ENCODE measurements at places on chromosomes 5 and 9.
A peak's percentile ranks its signal among the peaks of the same experiment; 100 is the strongest.

DNA sequence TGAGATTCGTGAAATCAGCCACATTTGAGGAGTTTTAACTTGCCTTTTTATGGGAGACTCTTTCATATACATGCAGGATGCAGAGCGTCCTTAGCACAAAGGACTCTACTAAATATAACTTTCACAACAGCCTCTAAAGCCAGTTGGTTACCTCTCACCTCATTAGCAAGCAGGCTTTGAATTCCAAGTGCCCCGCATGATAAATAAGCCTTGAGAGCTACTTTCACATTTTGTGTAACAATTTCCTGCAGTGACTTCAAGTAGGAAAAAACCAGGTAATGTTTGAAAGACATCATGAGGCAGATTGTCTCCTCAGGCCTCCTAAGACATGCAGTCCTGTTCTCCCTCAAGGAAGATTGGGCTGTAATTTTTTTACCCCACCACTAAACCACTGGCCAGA lies 50.5 kb downstream of the RALGPS1 start:
- DNase-seq, result no peak

DNA sequence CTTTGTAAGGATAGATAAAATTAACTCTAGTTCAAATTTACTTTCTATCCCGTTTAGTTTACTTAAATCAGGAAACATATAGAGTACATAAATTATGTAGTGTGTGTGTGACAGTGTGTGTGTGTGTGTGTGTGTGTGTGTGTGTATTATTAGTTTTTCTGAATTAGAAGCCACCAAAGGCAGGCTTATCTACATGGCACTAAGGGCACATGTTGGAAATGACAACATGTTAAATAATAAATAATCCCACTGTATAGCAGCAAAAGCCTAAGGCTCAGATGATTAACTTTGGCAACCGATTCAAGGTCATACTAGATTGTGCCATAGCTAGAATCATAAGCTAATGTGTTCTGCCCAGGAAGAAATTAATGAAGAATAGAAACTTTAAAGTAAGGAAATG lies 54.6 kb downstream of the MEGF9 start:
- DNase-seq, result no peak

DNA sequence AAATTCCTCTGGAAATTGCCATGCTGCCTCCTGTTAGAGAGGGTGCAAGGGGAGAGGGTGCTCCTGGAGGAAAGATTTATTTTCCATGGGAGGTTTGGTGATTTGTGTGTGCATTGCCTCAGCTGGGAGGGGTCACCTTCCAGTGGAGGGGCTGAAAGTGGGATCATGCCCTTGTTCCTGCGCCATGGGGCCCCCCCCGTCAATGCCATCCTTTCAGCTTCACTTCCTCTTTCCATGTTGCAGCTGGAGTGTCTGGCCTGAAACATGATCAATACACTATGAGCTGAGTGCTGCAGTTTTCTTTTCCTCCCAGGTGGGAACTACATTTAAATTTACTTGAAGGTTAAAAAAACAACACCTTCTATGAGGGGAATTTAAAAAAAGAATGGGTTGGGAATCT lies 176.8 kb downstream of the MELK start:
- no peak for DNase-seq

GRCh38 chr9:133939171-133939785 lies 52.8 kb downstream of the VAV2 start:
- DNase-seq, result no peak

DNA sequence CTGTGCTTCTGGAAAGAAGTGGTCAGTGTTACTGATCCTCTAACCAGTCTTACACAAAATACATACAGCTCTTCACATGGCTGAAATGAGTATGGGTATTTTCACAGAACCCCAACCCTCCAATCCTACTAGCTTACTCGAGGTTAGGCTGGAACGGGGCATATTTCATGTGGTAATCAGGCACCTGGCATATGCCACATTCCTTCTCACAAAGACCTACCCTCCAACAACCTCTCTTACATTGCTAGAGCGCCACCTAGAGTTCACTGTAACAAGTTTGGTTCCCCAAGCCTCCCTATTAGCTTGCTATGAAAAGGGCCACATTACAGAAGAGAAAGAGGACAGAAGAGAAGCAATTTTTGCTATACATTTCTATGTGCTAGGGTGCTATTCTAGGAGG lies 597.3 kb downstream of the PRELID2 start:
- no peak for DNase-seq

DNA sequence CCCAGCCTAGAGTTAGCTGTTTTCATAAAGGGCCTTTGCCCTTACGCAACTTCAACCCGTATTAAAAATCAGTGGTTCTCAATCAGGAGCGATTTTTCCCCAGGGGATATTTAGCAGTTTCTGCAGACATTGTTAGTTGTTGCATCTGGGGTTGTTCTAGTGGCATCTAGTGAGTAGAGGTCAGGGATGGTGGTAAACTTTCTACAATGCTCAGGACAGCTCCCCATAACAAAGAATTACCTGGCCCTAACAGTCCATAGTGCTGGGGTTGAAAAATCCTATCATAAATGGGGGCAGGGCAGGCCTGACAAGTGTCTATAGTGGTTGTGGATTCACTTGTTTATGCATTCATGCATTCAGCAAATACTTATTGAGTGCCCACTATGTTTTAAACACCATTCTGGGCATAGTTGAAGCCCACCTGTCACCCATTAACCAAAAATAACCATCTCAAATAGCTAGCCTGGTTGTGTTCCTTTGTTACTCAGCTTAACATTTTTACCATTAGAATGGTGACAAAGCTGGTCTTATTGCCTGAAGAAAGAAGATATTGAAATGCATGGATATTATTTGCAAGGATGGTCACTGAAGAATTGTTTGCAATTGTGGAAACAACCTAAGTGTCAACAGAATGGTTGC lies 15.9 kb upstream of the FGF1 start:
- DNase-seq, result no peak

GRCh38 chr5:153523831-153524230 lies 33.4 kb downstream of the GRIA1 start:
- peak; percentile 83 for DNase-seq

DNA sequence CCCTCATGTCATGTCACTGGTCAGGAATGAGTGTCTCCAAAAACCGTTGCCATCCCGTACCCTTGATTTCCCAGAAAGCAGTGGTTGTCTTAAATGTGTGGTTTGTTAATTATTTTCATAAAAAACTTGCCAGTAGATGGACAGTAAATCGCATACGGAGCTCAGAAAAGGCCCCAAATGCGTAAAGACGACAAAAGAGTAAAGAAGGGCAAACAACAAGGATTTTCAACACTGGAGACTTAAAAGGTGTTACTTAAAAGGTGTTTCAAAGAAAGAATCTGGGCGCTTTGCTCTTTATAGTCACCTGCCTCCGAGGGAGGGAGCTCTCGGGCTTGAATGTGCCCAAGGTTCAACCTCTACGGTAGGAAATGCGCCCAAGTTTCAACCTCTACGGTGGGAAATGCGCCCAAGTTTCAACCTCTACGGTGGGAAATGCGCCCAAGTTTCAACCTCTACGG lies 734 bp downstream of the KIF27 start:
- no peak for DNase-seq

GRCh38 chr9:79165020-79165780 lies 406.6 kb upstream of the TLE4 start:
- DNase-seq, result no peak

DNA sequence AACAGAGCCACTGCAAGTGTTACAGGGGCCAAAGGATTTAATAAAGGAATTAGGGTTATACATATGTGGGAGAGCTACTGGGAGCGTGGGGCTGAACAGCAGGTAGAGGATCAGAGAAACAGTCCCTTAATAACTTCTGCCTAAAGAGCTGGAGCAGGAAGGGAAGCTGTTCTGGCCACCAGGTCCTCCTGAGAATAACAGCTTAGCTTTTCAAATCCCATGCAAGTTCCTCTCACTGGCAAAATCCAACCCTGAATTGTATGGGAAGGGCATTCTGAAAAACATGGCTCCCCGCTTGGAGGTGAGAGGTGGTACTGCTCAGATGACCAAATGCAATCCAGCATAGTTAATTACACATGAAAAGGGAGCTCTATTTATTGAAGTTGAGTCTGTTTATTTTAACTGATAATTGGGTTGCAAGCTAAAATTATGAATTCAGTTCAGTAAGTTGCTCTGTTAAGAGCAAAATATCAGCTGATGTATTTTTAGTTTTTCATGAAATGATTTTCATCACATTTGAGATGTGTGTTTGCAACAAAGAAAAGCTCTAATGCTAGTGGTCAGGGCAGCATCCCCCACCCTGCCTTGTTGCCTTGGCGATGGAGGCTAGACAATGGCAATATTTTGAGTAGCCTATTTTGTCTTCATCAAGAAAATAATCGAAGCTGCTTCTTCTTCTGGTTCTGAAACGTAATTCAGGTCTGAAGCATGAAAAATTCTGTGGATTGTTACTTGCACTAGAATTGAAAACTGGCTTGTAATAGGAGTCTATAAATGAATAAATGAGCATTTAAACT lies 58.4 kb upstream of the SH3GL2 start:
- no peak for DNase-seq

DNA sequence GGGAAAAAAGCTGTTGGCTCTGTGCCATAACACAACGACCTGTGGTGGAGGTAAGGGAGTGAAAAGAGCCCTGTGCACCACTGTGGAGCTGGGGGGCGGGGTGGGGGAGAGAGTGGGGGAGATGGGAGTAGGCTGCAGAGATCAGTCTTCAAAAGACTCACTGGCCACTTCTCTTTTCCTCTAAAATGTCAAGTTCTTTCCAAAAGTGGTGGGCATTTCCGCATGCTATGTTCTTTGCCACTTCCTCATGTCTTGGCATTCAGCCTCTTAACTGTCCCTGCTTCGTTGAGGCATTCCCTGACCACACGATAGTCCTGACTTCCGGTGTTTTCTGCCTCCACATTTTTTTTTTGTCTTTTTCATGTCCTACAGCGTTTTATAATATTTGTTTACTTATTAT lies 2.4 kb upstream of the PPP2R2B start:
- DNase-seq, result no peak

DNA sequence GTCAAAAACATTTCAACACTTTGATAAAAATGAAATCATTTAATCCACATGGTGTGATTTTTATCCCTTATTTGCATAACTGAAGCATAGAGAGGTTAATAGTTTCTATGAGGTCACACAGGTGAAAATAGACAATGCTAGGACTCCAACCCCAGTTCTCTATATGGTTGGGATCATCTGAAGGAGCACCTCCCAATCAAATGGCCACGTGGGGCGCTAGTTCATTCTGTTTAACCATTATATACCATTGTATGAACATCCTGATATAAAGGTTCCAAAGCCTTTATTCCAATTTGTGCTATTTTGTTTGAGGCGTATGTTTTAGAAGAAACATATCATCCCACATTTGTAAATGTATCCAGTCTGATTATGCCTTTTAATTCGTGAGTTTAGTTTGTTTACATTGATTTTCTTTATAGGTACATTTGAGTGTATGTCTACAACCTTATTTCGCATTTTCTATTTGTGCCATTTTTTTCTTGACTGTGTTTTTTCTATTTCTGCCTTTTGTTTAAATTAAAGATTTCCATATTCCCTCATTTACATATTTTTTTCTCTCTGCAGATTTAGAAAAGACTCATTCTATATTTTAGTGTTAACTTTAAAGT lies 1092.0 kb downstream of the MAT2B start:
- DNase-seq, result no peak

GRCh38 chr5:173237143-173237874 lies 2.3 kb upstream of the NKX2-5 start:
- no peak for DNase-seq

DNA sequence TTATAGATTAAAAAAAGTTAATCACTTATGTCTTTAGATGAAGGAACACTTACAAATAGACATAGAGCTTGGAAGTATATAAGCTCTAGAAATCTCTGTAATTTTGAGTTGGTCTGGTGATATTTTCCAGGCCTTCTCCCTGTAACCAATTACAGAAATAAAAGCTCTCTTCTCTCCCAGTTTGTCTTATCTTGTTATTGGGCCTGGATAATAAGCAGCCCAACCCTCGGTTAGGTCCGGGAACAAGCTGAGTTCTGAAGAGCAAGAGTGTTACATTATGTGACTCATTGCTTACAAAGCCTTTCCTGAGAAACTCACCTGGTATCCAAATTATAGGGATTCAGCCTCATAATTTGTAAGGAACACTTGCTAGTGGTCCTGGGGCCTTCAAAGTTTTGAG lies 1146.2 kb downstream of the CDH9 start:
- no peak for DNase-seq

GRCh38 chr5:103408408-103408807 lies 149.8 kb downstream of the MACIR start:
- DNase-seq, result no peak

GRCh38 chr5:151141535-151141934 lies 16.0 kb downstream of the ANXA6 start:
- peak; percentile 60 for DNase-seq

DNA sequence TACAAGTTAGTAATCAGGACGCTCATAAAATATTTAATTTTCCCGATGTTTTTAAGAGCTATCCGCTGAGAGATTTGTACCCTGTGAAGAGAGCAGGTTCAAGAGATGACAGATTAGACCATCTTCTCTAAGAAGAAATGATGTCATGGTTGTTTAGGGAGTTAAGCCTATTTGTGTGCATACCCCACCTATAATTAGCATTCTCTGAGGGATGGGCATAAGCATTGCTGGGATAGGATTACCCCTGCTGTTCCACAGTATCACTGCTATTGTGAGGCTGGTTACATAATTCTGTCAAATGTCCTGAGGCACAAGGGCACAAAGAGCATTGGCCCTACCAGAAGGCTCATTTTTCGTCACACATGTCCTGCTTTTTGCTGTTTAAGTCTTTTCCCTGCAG lies 687.0 kb downstream of the CETN3 start:
- DNase-seq, result no peak

GRCh38 chr5:115815693-115816225 lies 700 bp downstream of the CDO1 start:
- DNase-seq, result no peak

GRCh38 chr9:134863306-134863902 lies 17.2 kb upstream of the FCN2 start:
- peak; percentile 86 for DNase-seq
